ENCODE measurements at places on chromosomes 2 and 18.

GRCh38 chr2:206379886-206380285 lies 63.4 kb upstream of the ADAM23 start:
- no peak for DNase-seq

DNA sequence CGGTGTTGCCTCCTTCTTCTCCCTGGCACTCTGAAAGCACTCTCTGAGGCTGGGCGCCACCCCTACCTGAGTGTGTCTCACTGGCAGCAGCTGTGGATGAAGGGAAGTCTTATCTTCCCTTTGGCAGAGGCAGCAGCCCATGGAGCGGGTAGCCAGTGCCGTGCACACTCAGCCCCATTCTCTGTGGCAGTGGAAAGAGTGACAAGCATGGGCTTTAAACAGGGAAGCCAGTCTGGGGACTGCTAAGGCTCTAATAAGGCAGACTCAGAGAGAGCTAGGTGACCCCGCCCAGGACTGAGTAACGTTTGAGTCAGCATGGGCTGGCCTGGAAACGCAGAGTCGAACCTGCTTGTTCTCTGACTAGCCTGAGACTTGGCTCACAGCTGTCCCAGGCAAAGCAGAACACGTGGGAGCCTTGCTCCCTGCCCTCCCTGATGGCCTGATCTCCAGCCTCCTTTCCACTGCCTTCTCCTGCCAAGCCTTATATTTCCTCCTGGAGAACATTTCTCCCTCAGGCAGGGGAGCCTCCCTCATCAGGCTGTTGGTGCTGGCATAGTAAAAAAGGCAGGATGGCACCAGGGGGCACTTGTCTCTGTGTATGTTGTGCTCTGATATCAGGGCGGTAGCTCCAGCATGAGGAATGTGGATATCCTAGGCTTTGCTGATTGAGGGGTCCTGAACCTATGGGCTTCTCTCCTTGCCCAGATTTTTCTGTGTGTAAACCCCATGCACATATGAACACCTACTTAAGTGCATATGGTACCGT lies 93.9 kb upstream of the LGALSL start:
- DNase-seq: no peak

DNA sequence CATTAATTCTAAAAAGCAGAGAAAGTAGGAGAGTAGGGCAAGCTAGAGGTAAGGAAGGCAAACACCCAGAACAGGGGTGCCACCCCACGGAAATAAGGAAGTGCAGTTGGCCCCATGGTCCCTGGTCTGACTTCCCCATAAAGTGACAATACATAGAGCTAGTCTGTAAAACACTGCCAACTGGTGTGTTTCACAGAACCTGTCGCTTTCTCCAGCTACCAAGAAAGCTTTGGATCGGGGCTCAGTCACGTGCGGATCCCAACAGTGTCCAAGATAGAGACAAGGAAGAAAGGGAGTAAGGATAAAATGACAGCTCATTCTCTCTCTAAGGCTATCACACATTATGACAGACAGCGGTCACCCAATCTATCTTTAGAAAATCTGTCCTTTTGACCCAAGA lies 36.4 kb downstream of the TBC1D8 start:
- no peak for DNase-seq

DNA sequence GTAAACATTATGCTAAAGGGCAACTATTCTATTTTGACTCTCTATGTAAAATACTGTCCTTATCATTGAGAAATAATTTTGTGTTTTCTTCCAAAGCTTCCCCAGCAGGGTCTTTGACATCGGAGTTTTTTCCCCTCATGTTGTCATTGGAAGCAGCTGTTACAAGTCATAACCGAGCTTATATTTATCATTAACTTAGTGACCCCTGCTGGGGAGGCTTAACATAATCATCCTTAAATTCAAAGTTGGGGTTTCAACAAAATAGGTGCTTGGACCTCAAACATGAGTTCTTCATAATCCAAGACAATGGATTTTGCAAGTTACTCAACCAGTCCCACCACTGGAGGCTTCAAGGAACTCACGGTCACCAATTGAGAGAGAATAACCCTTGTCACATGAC lies 330.9 kb downstream of the DCC start:
- no peak for DNase-seq

GRCh38 chr2:54606393-54606958 lies 117.0 kb upstream of the EML6 start:
- DNase-seq: no peak

DNA sequence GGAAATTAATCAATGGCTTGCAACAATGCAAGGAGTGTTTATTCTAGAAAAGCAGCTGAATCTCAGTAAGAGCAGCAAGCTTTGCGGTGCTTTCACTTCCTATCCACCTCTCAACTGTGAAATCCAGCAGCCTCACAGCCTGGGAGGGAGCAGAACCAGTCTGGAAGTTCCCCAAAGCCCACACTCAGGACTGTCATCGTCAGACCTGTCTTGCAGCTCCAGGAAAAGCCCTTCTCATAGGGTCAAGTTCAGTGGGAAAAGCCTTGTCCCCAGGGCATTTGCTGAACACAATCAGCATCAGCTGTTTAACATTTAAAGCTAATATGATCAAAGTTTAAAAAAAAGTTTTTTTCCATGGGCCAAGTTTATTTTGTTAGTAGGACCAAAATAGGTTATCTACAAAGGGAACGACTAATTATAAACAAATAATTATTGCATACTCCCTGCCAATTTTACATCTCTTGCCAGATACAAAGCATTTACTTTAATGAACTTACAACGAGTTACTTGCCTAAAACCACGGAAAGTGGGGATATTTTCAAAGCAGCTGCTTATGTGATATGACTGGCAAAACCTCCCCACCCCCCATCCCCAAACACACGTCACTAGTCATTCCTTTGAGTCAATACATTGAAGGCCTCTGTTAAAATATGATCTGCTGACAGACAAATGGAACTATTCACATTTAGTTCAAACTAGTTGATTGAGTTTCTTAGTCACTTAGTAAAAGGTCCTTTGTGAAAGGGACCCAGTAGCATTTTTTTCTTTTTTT lies 36.8 kb downstream of the PARD6G start:
- no peak for DNase-seq
